ENCODE measurements at places on chromosomes 16 and 17. TPM values are rescaled to one million over a fixed set of nuclear protein-coding genes. Genes with fewer than 3 reads are reported as not detected.

DNA sequence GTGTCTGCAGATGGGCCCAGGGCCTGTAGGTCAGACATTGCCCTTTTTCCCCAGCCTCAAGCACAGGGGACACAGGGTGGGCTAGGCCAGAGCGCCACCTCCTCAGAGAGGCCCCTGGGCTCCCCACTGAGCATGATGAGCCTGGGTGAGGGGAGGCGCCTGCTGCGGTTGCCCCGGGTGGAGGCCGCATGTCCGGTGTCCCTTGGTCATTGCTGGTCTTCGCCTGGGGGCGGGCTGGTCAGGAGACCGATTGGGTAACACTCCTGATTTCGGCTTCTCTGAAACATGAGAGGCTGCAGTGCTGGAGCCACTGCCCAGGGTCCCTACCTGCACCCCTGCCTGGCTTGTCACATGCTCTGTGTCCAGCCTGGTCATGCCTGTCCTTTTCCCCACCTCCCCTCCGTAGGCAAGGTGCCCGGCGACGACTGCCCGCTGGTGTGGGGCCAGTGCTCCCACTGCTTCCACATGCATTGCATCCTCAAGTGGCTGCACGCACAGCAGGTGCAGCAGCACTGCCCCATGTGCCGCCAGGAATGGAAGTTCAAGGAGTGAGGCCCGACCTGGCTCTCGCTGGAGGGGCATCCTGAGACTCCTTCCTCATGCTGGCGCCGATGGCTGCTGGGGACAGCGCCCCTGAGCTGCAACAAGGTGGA, 2.4 kb upstream of the NPB start:
- no peak for DNase-seq

- no peak for DNase-seq
These were observed 4.5 kb downstream of the C17orf50 start for GRCh38 chr17:35765086-35765710.

Gene SLC6A2
- 0.20 TPM for total RNA-seq

Gene GRB7
- total RNA-seq: 42.4 TPM

GRCh38 chr17:17570140-17570797, 21.2 kb downstream of the PEMT start:
- peak; percentile 60 for DNase-seq

- DNase-seq: peak; percentile 26
These were observed 3.6 kb downstream of the TP53I13 start for GRCh38 chr17:29571883-29572681.

DNA sequence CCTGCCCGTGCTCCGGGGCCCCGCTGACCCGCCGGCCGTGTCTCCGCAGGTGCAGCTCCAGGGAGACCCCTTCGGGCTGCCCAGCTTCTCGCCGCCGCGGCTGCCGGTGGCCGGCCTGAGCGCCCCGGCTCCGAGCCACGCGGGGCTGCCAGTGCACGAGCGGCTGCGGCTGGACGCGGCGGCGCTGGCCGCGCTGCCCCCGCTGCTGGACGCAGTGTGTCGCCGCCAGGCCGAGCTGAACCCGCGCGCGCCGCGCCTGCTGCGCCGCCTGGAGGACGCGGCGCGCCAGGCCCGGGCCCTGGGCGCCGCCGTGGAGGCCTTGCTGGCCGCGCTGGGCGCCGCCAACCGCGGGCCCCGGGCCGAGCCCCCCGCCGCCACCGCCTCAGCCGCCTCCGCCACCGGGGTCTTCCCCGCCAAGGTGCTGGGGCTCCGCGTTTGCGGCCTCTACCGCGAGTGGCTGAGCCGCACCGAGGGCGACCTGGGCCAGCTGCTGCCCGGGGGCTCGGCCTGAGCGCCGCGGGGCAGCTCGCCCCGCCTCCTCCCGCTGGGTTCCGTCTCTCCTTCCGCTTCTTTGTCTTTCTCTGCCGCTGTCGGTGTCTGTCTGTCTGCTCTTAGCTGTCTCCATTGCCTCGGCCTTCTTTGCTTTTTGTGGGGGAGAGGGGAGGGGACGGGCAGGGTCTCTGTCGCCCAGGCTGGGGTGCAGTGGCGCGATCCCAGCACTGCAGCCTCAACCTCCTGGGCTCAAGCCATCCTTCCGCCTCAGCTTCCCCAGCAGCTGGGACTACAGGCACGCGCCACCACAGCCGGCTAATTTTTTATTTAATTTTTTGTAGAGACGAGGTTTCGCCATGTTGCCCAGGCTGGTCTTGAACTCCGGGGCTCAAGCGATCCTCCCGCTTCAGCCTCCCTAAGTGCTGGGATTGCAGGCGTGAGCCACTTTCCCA, 5.9 kb downstream of the CTF1 start:
- DNase-seq: peak; percentile 61

- DNase-seq: no peak
These were observed 3.8 kb upstream of the SYCE1L start for GRCh38 chr16:77195411-77195810.

GRCh38 chr16:20610211-20610891, 34.2 kb upstream of the ACSM2B start:
- no peak for DNase-seq
